ENCODE measurements at places on chromosomes 1 and 21.

DNA sequence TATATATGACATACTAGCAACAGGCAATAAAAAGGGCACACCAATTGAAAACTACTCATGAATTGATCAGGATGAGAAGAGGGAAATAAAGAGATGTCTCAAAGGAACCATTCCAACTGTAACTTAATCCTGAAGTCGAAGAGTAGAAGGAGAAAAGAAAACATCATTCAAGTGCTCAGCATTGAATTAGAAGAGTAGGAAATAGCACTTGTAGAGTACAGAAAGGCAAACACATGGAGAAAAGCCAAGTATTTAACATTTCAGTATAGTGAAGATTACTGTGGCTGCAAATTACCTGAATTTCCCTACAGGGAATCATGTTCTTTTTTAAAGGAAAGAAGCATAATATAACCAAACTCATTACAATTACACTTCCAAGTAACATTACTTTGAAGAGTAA is 205.0 kb downstream of the KCTD3 start:
- no peak for DNase-seq

- no peak for DNase-seq
These were observed 15.9 kb downstream of the ESPN start for GRCh38 chr1:6440198-6441126.

DNA sequence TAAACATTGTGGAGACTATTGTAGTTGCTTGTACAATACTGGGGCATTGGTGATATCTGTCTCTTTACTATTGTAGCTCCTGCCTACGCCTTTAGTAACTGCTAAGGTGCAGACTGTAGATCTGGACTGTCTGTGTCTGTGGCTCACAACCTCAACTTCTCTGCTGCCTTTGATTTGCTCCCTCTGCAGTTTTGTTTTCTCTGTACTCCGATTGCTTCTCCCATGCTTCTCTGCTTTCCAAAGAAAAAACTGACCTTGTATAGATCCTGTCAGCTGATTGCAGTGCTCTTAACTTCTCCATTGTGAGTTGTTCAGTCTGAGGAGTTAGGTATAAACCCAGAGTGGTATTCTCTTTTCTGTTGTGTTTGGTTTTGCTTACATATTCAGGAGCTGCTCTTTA is 15.3 kb downstream of the MAGI3 start:
- DNase-seq, result no peak

DNA sequence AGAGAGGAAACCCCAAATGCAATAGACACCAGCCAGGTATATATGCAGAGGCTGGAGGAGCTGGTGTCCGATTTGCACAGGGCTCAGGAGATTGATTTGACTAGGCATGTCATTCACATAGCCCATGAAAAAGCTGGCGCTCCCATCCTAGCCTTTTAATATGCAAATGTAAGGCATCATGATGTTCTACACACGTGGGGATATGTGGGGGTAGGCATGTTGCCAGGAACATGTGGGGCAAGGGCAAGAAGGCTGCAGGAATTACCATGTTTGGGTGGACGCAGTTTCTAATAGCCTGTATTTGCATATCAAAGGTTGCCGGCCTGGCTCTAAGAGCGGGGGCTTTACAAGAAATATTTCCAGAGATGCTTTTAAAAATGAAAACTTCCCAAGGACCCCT is 11.7 kb upstream of the SH3GLB1 start:
- no peak for DNase-seq

GRCh38 chr1:156911577-156912298 is 8.7 kb upstream of the LRRC71 start:
- no peak for DNase-seq

GRCh38 chr1:206554701-206555472 is 47.6 kb downstream of the RASSF5 start:
- no peak for DNase-seq

DNA sequence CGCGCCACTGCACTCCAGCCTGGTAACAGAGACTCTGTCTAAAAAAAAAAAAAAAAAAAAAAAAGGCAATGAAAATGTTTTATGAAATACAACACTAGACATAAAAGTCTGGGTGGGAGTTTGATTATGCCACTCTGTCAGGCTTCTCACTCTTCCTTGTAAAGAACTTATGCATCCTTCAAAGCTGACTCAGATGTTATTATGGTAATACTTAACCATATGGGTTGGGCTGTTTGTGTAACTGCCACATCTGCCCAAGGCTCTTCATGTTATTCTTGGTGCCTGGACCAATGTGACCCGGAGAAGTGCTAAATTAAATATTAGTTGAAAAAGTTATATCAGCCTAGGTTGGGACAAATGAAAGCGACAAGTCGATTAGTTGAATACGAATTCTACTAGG is 23.8 kb downstream of the FAM89A start:
- no peak for DNase-seq

- DNase-seq, result peak; percentile 71
These were observed 7.4 kb downstream of the ZNF644 start for GRCh38 chr1:91014475-91014874.

DNA sequence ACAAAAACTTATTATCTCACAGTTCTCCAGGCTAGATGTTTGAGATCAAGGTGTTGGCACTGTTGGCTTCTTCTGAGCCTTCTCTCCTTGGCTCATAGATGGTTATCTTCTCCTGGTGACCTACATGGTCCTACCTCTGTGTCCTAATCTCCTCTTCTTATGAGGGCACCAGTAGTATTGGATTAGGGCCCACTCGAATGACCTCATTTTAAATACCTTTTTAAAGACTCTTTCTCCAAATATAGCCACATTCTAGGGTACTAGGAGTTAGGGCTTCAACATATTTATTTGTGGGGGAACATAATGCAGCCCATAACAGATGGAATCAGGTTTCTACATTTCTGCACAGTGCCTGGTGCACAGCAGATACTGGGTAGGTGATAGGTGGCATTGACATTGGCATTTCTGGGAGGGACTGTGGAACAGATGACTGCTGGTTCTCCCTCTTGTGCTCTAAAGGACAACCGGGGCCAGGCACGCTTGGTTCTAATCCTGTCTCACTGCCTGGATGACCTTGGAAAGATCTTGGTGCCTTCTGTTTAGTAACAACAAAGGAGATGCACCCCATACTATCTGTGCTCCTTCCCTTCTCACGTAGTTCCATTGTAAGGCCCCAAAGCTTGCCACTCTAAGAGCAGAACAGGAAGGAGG is 140.3 kb downstream of the PLPP3 start:
- DNase-seq, result no peak

GRCh38 chr1:60969971-60970509 is 112.3 kb upstream of the NFIA start:
- no peak for DNase-seq

GRCh38 chr1:27004471-27005165 is 8.0 kb downstream of the TENT5B start:
- DNase-seq, result no peak

DNA sequence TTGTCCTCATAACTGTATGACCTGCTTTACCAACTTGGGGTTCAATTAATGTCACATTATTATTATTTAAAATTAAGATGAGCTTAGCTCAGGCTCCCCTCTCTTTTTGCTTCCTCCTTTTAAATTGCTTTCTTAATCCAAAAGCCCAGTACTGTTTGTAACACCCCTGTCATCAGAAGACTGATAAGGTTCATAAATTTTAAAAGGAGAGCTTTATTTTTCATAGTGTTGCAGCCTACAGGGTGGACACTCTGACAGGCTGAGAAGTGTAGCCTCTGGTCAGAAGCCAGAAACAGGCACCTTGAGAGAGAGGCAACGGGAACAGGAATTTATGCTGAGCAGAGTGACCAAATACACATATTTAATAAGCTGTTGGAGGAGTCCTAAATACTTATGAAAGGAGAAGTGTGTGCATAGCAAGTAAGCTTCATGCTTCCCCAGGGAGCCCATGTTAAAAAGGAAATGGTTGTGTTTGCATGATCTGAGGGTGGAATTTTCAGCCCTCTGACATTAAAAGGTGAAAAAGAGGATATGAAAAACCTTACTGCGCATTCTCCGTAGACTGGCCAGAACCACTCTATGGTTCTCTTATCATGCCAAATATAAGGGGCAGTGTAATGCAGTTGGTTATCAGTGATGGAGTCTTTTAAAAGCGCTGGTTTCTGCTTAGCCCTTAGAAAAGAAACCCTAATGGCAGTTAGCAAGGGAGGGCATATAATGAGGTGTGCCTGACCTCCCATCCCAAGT is 30.5 kb upstream of the FGGY start:
- DNase-seq, result no peak

Measured in HT1080 (cell line).